ENCODE measurements at places on chromosomes 4 and X.

GRCh38 chr4:82097504-82097903, 276.3 kb downstream of the HNRNPD start:
- DNase-seq = no peak

- DNase-seq = no peak
These were observed 80.9 kb upstream of the GLRA2 start for GRCh38 chrX:14448406-14448805.

DNA sequence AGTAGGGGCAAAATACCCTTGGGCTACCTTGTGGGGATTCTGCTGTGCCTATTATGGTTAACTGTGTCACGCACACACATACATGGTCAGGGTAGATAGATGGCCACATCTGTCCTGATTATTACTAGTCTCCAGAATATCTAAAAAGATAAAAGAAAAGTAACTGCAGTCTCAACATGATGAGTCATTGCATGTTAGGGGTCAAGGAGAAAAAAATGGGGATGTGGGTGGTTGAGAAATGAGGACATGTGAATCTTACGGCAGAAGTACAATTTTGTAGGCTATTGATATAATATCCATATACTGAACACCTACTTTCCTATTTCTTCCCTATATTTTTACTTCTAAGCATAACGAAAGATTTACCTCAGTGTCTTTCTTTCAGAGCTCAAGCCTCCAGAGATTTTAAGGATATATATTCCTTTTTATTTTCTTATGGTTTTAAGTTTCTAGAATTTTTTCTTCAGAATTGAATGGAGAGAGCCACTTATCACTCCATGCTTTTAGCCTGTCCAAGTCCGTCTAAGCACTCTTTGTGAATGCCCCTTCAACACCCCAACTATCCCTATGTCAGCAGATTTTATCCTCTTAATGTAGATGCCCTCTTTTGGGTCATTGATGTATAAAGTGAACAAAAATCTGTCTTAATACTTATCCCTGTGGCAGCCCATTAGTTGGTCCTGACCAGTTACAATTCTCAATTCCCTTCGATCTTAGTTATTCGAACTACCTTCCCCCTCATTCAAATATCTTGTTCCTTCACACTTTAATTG, 642.2 kb downstream of the IQCM start:
- no peak for DNase-seq

DNA sequence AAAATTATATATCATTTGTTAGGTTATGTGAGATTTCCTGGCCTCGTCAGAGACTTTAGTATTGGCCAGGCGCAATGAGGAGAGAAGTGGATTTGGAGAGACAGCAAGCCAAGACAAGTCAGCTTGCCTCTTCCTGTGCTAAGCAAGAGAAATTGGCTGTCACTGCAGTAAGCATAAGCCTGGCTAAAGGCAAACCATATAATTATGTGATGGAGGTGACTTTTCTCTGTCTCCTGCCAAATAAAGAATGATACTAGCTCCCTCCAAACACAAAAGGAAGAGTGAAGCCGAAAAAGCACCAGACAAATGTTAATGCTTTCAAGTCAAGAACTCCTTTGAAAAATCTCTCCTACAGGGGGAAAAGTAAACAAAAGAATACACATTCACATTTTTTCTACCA, 2246.0 kb downstream of the ARAP2 start:
- DNase-seq = no peak

DNA sequence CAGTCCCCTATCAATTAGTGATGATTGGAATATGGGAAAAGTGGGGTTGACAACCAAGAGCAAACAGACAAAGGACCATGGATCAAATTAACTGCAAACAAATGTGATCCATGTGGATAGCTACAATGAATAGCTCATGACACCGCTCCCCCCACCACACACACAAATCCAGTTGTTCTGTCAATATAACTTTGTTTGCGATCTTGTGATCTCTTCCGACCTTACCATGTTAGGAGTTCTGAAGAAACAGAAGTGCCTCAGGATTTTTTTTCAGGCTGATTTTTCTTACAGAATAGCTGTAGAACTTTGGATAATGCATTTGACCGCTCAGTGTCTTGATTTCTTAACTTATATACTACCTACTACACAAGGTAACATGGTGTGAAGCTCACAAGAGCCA, 116.6 kb downstream of the SH2D1A start:
- no peak for DNase-seq

GRCh38 chr4:86657910-86658309, 63.8 kb downstream of the PTPN13 start:
- no peak for DNase-seq

- peak; percentile 34 for DNase-seq
These were observed 96.2 kb downstream of the SOWAHB start for GRCh38 chr4:76801621-76802235.

DNA sequence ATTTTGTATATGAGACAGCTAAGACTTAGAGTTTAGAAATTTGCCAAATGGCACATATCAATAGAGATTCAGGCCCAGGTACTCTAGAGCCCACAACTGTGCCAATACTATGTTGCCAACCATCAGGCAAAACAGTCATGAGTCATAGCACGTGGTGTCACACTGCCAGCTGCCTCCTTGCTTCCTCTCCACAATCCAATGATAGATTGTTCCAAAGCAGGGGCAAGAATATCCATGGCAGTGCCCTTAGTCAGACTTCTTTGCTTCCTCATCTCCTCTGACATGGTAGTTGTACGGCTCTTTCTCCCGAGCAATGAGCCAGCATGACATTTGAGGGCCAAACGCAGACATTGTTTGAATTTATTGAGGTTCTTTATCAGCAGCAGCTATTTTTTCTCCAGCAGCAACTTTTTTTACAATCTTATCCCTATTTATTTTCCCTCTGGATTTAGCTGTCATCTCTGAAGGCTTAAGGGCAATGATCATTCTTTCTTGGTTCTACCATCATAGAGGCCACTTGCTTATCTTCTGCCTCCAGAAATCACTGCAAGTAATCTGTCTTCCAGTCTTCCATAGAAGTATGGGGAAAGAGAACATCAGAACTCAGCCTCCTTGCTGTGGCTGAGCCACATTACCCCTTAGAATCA, 169.7 kb downstream of the COL4A6 start:
- DNase-seq = peak; percentile 1

DNA sequence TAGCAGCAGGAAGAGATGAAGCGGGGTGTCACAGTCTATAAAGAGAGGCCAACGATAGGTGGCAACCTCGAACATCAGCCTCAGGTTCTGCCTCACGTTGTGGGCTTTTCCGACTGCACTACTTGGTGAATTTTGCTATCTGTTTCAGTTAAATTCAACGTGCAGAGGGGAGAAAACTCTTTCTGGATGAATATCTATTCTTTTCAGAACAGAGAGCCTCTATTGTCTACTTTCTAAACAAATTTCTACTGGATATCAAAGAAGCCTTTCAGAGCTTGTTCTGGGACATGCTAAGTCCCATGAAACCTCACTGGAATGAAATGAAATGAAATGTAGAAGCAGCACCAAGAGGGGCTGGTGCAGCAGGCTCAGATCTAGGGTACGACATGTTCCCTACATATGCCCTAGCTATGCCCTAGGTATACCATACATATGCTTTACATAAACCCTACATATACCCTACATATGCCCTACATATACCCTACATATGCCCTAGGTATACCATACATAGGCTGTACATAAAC, 116.5 kb upstream of the TRIM2 start:
- no peak for DNase-seq

DNA sequence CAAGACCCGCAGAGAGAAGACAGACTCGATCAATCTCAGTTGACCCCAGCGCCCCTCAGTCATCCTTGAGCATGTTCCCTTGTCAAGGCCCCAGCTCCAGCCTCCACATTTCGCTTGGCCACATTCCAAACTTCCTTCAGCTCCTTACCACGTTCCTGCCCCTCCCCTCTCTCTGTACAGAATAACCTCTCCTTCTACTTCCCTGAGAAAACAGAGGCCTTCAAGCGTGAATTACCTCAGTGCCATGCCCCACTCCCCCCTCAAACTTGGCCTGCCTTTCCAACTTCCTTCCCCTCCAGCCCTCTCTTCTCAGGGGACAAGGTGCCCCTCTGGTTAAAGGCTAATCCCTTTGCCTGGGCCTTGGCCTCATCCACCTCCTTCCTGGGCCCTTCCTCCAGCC, 3.2 kb upstream of the RIPPLY1 start:
- no peak for DNase-seq

DNA sequence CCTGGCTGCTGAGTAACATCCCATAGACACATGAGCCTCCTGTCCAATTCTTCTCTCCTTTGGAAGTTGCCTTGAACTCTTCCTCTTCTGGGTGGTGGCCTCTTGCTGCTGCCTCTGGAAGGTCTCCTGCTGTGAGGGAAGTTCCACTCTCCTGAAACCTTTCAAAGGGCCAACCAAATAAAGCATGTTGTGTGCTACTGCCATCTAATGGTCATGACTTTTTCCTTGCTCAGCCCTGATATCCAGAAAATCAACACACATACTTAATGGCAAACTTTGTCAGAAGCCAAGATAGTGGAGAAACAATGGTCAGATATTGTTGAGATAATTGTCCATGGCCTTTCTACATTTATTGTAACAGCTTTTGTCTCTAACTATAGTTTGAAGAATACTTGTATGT, 19.1 kb upstream of the ZXDA start:
- peak; percentile 39 for DNase-seq

DNA sequence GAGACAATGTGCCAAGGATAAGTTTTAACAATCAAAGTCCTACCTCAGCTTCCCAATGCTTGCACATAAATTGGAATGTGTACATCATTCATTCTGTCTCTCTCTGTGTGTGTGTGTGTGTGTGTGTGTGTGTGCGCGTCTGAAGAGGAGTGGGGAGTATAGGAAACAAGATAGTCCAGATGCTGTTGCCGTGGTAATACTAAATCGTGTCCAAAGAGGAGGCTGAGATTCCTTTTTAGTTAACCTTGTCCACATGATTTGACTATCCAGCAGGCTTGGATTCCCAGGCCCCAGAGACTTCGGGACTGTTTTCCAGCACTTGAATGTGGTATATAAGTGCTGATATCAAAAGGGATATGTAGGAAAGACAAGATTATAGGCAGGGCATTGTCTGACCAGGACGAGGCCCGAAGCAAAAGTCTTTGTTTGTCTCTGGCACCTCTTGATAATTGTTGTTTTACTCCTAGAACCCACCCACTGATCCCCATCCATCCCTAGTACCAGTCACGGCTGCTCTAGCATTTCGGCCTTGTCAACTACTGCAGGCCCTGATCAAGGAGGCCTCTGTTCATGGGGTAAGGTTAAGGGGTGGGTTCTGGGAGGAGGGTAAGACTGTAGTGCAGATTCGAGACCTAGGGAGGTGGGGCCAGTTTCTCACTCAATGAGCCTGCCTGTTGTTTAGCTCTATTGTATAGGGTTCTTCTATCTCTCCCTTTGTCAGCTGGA, 3.9 kb downstream of the PLP1 start:
- no peak for DNase-seq

- DNase-seq = no peak
These were observed at the start of gene MTTP for GRCh38 chr4:99574530-99575324. Gene MTTP (plus strand): TSS chr4:99574824. CDS start chr4:99574910, 86 bp downstream.

DNA sequence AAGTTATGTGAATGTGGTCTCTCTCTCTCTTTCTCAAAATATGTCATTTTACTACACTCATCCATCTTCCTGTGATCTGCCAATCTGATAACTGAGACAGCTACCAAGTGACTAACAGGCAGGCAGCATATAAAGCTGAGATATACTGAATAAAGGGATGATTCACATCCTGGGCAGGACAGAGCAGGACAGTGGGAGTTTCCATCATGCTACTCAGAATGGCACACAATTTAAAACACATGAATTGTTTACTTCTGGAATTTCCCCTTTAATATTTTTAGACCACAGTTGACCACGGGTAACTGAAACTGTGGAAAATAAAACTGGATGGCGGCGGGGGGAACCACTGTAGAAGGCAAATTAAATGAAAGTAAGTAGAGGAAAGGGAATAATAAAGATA, 58.6 kb upstream of the DCTD start:
- DNase-seq = peak; percentile 96

DNA sequence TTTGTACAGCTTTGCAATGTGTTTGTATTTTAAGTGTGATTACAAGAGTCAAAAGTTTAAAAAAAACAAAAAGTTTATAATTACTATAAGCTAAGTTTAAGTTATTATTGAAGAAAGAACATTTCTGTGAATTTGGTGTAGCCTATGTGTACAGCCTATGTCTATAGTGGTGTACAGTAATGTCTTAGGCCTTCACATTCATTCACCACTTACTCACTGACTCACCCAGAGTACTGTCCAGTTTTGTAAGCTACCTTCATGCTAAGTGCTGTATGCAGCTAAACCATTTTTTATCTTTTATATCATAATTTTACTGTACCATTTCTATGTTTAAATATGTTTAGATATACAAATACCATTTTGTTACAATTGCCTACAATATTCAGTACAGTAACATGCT, 182.3 kb downstream of the RPA4 start:
- DNase-seq = peak; percentile 14

GRCh38 chr4:152229782-152230289, 306.1 kb downstream of the FBXW7 start:
- no peak for DNase-seq

- DNase-seq = no peak
These were observed 1574.7 kb downstream of the STIM2 start for GRCh38 chr4:28435314-28435713.

GRCh38 chr4:166481739-166482138, 608.7 kb downstream of the TLL1 start:
- no peak for DNase-seq

GRCh38 chr4:121693450-121693849, 3.3 kb downstream of the ANXA5 start:
- no peak for DNase-seq

DNA sequence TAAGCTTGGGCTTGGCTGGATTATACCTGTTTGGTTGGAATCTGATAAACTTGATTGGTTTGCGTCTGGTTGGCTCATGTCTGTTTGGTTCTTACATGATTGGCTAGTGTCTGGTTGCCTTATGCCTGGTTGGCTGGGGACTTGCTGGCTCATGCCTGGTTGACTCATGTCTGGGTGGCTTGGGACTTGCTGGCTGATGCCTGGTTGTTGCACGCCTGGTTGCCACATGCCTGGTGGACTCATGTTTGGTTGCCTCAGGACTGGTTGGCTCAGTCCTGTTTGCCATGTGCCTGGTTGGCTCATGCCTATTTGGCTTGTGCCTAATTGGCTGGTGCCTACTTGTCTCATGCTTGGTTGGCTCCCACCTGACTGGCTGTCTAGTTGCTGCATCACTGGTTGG, 104.5 kb downstream of the APOOL start:
- no peak for DNase-seq

DNA sequence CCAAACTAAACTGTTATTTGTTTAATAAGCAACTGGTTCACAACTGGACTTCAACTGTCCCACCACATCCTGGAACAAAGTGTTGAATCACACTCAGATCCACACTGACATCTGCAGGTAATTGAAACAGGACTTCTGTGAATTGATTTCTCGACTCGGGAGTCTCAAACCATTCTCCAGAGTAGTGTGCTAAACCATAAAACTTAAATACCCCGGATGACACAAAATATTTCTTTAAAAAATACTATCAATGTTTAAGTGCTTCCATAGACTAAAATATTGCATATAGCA, 95.4 kb upstream of the PLAC1 start:
- peak; percentile 62 for DNase-seq

DNA sequence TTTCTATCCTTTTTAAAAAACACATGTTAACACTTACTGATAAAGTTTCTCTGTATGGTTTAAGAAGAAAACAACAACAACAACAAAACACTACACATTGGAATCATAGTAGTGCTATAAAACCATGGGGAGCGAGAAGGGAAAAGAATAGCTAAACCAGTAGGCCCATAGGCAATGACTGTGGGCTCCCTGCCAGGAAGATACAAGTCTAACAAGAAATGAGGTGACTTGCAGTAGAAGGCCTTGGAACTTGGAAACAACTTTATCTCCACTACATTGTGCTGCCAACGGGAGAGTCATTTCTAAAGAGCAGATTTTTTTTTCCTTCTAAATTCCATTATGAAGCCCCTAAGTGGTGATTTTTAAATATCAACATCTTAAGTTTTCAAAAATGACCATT, 78.0 kb downstream of the GPC4 start:
- DNase-seq = no peak

Data from EH (cell line).